ENCODE measurements at places on chromosomes 6 and 20. TPM values are rescaled to one million over a fixed set of nuclear protein-coding genes. Genes with fewer than 3 reads are reported as not detected.

CARMIL1 gene
- total RNA-seq, result 16.8 TPM

MLN gene
- total RNA-seq, result not detected

DNA sequence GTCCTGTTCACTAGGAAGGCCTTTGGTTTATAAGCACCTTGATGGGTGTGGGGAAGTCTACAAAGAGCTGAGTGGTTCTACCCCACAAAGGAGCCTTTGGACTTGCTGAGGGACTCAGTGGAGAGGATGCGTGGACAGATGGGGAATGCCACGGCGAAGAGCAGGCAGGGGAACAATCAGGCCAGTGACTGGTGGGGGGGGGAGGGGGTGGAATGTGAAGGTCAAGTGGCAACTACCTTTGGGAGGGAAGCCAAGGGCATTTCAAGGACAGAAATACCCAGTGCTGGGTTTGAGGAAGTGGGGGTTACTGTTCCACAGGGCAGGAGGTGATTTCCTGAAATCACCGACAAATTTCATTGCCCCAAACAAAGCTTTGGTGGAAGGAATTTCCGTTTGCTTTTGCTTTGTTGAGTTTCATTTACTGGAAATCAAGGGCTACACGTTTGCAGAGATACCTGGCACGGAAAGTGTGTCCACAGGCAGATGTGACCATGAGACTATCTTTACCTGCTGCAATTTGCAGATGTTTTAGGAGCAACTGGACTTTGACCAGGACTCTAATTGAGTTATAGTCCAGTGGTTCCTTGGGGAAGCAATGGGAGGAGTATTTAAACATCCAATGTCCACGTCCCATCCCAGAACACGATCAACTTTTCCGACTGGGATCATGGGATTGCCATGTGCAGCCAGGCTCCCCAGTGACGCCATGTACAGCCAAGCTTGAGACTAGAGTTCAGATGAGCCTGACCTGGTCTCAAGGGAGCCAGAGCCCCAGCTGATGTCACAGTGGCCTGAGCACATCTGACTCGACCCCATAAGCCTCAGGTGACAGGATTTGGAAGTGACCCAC, 8.0 kb downstream of the CST3 start:
- peak; percentile 29 for DNase-seq

NOX3 gene
- not detected for total RNA-seq

TAGAP gene
- 2.0 TPM for total RNA-seq

DNA sequence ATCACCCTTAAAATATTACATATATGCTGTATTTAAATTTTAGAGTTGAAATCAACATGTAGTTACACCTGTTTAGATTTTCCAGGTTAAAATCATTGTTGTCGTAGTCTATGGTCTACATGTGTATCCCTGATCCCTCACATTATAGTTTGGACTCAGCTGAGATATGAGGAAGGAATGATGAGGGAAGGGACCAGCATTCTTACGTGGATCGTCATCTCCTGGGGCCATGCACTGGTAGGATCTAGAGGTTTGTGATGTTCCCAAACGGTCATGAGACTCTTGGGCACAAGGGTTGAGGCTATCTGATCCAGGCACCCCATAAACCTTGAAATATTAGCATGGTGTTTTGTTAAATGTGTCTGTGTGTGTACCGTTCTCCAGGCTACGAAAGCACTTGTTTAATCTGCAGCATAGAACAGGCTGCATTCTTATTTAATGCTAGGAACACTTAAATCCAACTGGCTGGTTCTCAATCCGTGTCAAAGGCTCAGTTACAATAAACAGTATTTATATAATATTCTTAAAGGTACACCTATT, 55.4 kb downstream of the IPCEF1 start:
- DNase-seq, result no peak

GRCh38 chr6:69673298-69673697, 123.5 kb downstream of the LMBRD1 start:
- DNase-seq, result no peak

Data from right cardiac atrium (tissue), 5 donors.